NCI-H1092 (cell line): ENCODE measurements at places on chromosomes 6 and 20.

GRCh38 chr6:155008625-155009024 lies 13.5 kb downstream of the TIAM2 start:
- DNase-seq = no peak

DNA sequence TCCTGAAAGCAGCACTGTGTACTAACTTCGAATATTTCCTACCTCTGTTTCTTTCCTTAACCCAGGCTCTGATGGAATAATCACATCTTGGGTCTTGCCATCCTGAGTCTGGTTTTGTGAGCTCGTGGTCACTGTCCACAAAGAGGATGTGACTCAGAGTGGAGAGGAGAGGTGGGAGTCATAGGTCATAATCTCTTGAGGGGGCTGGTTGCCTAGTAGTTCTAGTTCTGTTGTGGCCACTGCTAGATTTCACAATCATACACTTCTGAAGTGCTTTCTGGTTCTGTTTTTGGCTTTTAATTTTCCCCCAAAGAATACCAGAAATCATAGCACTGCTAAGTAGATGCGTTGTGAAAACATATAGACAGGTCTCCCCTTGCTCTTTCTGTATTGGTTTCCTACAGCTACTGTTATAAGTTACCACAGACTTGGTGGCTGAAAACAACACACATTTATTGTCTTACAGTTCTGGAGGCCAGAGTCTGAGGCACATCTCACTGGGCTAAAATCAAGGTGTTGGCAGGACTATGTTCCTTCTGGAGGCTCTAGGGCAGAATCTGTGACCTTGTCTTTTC lies 102.8 kb downstream of the NRSN1 start:
- DNase-seq = no peak

- no peak for DNase-seq
Observed at GRCh38 chr20:59190466-59190865, 26.8 kb downstream of the ZNF831 start.

GRCh38 chr20:18529041-18529440 lies 21.3 kb downstream of the SEC23B start:
- no peak for DNase-seq

DNA sequence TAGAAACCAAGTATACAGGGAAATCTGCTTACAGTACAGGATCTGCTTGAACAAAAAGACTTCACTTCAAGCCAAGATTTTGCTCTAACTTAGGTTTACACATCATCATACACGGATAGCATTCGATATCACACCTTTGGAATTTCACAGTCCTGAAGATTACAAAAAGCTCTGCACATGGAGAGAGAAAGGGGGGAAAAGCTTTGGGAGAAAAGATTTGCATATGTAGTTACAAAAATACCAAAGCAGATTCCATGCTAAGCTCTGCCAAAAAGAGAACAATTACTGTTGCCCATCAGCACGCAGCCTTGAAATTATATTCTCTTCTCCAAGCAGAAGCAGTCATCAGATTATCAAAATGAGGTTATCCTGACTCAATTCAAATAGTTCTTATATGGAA lies 62.0 kb downstream of the HIVEP2 start:
- no peak for DNase-seq

- DNase-seq = no peak
Observed at GRCh38 chr6:33786736-33787135, 2.2 kb downstream of the LEMD2 start.

GRCh38 chr6:113588646-113589045 lies 268.5 kb upstream of the MARCKS start:
- no peak for DNase-seq

- DNase-seq = no peak
Observed at GRCh38 chr20:34065260-34065659, 46.8 kb downstream of the EIF2S2 start.

DNA sequence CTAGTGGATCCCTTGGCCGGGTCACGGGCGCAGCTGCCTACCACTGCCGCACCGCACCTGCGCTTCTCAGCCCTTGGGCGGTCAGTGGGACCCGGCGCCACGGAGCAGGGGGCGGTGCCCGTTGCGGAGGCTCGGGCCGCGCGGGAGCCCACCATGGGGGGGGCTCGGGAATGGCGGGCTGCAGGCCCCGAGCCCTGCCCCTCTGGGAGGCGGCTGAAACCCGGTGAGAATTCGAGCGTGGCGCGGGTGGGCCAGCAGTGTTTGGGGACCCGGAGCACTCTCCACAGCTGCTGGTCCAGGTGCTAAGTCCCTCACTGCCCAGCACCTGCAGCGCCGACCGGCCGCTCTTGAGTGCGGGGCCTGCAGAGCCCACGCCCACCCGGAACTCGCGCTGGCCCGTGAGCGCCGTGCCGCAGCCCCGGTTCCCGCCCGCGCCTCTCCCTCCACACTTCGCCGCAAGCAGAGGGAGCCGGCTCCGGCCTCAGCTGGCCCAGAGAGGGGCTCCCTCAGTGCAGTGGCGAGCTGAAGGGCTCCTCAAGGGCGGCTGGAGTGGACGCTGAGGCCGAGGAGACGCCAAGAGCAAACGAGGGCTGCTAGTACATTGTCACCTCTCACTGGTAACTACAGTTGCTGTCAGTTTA lies 120.5 kb upstream of the TMEM170B start:
- no peak for DNase-seq

DNA sequence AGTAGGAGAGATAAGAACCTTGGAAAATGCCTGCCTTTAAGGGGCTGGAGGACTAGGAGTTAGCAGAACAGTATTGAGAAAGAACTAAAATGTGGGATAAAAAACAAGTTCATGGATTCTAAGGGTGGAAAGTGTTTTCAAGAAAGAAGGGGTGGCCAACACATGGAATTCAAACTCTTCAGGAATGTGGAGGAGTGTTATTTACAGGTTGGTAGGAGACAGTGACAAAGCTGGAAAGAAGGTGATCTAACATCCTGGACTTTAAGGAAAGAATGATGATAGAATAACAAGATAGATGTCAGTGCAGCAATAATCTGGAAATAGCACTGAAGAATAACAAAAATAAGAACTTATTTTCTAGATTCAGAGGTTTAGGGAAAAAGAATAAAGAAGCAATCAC lies 54.0 kb upstream of the TNFRSF21 start:
- DNase-seq = no peak

GRCh38 chr6:18260448-18261106 lies 3.8 kb downstream of the DEK start:
- no peak for DNase-seq

DNA sequence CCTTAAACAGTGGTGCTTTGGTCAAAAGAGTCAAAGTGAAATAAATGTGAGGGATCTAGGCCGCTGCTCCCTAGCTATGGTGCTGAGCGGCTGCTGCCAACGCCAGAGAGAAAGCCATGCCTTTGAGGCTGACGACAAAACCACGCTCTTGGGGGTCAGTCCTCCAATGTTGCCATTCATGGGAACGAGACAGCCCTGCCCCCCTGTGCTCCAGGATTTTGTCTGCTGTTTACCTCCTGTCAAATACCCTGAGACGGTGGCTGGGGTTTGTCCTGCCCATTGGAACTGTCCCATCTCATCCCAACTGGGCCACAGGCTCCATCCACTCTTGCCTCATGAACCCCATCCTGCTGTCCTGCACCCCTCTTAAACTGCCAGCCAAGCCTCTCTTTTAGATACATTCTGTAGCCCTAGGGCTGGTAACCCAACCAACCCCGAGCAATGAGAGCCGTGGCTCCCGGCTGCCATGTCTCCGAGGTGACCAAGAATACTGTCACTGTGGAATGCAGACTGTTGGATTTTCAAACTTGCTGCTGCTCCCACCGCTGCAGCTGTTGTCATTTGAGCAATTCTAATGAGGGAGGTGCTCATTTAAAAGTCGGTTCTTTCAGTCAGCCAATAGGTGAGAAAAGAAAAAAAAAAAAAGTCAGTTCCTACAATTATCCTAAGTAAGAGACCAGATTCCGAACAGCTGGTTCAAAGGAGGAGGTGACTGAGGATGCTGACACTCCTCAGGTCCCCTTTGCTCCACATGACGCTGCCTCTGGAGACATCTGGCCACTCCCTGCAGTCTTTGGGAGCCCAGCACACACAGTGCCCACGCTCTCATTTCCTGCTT lies 73.1 kb upstream of the QKI start:
- DNase-seq = no peak

- no peak for DNase-seq
Observed at GRCh38 chr6:74814440-74814839, 391.4 kb downstream of the COL12A1 start.

DNA sequence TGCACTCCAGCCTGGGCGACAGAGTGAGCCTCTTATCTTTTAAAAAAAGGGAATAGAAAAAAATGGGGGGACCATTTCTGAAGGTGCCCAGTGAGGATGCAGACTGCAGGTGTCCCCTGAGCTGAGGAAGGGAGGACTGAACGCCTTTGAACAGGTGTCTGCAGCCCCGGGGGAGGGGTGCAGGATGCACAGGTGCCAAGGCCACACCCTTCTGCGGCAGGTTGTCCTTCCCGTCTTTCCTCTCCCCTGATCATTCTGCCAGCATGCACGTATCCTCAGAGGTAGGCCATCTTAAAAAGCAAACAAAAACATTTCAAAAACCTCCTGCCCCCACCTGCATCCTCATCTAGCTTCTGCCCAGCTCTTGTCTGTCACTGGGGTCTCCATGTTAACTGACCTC lies 101.3 kb downstream of the MTHFD1L start:
- DNase-seq = no peak

GRCh38 chr20:23753589-23753988 lies 2.9 kb upstream of the CST1 start:
- no peak for DNase-seq

GRCh38 chr20:17012546-17013226 lies 214.2 kb upstream of the PCSK2 start:
- DNase-seq = no peak

DNA sequence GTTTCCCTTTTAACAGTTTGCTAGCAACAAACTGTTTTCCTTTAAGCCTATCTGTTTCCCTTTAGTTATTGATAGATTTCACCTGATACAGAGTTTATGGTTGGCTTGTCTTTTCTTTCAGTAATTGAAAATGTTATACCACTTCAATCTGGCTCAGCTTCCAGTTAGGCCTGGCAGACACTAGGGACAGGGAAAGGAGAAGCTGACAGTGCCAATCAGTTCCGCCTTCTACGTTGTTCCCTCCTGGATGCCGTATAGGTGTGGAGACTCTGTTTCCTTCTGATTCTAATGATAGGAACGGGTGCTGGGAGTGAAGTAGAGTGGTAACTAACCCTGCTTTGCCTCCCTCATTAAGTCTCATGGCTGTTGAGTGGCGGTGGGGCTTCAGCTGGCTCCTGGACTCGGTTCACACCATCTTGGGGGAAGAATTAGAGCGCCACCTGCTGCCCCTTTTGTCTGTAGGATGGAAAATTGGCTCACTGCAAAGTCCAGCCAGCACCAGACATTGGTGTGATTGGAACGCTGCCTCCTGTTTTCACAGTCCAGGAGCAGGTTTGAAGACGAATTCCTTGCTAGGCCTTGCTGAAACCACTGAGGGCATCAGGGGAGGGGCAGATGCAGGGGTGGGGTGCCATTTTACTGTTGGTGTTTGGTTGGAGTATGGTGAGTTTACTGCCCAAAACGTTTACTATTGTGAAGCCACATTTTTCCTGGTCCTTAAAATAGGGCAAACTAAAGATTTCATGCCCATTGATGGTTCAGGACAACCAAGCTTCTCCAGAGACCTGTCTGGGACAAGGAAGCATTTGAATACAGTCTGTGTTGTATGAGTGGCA lies 1729.5 kb downstream of the GRIK2 start:
- peak; percentile 64 for DNase-seq

- DNase-seq = no peak
Observed at GRCh38 chr6:131262060-131262459, 126.8 kb downstream of the AKAP7 start.

DNA sequence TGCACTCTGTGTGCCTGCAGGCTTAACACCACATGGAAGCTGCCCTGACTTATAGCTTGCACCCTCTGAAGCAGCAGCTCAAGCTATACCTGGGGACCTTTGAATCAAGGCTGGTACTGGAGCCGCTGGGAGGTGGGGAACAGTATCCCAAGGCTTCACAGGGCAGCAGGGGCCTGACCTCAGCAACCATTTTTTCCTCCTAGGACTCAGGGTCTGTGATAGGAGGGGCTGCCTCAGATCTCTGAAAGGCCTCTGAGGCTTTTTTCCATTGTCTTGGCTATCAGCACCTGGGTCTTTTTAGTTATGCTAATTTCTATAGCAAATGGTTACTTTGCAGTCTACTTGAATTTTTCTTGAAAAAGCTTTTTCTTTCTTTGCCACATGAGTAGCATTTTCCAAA lies 80.2 kb upstream of the OPRM1 start:
- DNase-seq = no peak

DNA sequence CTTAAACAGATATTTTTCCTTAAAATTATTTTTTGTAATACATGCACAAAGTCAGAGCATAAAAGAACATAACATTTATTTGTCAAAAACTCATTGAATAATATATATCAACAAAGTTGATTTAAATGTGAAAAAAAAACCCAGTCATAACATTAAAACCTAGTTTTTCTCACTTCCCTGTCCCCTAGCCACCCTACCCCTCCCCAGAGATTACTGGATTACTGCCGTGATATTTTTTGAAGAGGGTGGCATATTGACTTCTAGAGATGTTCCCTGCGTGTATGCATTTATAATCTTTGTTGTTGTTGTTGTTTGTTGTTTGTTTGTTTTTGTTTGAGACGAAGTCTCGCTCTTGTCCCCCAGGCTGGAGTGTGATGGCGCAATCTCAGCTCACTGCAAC lies 52.4 kb upstream of the ARMC2 start:
- no peak for DNase-seq

GRCh38 chr20:17750722-17751045 lies 50.9 kb downstream of the BANF2 start:
- no peak for DNase-seq

DNA sequence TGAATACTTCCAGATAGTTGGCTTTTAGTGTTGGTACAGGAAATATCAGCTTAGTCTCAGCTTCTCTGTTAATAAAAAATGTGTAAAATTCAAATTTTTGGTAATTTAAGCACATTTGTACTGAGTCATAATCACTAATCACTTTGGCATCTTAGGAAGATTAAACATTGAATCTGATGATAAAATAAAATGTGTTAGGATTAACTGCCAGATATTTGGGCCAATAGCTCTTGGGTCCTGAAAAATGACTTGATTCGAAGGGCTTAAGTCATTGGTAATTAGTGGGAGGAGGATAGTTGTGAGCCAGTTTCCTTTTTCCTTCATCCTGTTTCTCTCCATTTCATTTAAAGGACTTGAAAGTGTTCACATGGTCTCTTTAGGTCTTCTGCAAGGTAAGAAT lies 426.1 kb downstream of the RFPL4B start:
- DNase-seq = no peak
